ENCODE measurements at places on chromosomes 2 and 18.

GRCh38 chr2:220550995-220551700, 923.7 kb downstream of the SLC4A3 start:
- DNase-seq, result no peak

GRCh38 chr2:61993422-61994024, 88.0 kb downstream of the COMMD1 start:
- DNase-seq, result no peak

DNA sequence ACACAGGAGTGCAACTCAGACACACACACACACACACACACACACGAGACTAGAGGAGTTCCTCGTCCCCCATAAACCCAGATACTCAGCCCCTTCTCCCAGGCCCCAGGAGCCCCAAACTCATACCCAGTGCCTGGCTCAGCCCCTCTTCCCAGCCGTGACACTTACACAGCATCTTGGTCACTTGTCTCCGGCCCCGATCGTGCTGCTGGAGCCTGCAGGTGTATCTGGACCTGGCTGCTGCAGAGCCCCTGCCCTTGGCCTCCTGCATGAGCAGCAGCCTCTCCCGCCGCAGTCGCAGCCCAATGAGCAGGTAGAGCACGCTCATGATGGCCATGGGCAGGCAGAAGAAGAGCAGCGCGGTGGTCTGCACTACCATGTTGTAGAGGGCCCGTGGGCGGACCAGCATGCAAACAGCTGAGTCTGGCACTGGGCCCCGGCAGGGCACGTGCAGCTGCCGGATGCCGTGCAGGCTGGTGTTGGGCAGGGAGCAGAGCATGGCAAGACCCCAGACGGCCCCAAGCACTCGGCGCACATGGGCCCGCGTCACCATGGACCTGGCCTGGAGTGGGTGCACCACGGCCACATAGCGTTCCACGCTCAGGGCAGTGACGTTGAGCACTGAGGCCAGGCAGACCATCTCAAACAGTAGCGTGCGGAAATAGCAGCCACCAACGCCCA, 2.1 kb downstream of the NMUR1 start:
- DNase-seq, result no peak

GRCh38 chr2:83233326-83233725, 1225.8 kb downstream of the SUCLG1 start:
- no peak for DNase-seq

- DNase-seq, result no peak
Observed at GRCh38 chr2:215171151-215171550, 32.7 kb upstream of the ABCA12 start.

GRCh38 chr2:8365331-8365910, 316.4 kb upstream of the ID2 start:
- no peak for DNase-seq

DNA sequence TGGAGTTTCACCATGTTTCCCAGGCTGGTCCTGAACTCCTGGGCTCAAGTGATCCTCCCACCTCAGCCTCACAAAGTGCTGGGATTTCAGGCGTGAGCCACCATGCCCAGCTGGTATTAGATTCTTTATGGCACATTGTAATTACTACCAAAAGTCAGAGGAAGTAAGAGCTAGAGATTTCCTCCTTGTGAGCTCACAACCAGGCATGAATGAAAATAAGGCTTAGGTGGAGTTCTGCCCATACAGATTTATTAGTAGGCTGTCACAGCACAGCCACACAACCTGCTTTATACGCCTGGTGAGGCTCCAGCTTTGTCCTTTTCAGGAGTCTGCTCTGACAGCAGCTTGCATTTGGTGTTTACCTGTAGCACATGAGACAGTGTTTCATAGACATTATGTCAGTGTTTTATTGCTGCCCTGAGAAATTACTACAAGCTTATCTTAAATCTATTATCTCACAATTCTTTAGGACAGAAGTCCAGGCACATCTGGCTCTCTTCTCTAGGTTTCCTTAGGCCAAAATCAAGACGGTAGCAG, 156.6 kb downstream of the TANC1 start:
- DNase-seq, result no peak

DNA sequence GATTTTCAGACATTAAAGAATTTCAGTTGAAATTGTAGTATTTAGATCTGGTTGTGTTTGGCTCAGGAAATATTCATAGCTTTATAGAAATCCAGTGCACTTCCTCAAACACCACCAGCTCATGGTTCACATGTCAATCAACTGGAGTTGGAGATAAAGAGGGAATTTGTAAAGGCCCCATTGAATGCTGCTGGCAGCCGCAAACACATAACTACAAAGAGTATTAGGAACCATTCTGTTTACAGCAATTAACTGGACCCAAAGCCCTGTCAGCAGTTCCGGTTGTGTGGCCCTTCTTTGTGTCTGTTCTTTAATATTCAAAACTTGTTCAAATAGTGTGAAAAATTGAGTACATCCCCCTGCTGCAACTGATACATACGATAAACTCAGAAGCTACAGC, 107.4 kb upstream of the LRRTM4 start:
- DNase-seq, result no peak

GRCh38 chr2:228590681-228591080, 409.2 kb upstream of the SPHKAP start:
- DNase-seq, result no peak

DNA sequence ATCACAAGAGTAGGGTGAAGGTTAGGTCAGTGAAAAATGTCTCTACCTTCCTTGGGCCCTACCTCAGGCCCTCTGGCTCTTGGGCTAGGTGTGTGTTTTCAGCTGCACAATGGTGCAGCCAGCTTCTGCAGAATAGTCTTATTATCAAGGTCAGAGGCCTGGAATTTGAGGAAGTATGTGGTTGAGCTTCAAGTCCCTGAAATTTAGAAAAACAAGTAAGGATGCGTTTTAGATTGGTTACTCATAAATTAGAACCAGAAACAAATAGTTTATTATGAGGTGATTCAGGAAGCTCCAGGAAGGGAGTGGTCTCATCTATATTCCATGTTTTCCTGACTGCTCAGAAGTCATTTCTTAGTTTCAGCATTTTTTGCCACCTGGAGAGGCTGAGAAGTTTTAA, 204.2 kb upstream of the CELF4 start:
- DNase-seq, result no peak

GRCh38 chr2:100968146-100969145, 33.6 kb upstream of the RPL31 start:
- no peak for DNase-seq

DNA sequence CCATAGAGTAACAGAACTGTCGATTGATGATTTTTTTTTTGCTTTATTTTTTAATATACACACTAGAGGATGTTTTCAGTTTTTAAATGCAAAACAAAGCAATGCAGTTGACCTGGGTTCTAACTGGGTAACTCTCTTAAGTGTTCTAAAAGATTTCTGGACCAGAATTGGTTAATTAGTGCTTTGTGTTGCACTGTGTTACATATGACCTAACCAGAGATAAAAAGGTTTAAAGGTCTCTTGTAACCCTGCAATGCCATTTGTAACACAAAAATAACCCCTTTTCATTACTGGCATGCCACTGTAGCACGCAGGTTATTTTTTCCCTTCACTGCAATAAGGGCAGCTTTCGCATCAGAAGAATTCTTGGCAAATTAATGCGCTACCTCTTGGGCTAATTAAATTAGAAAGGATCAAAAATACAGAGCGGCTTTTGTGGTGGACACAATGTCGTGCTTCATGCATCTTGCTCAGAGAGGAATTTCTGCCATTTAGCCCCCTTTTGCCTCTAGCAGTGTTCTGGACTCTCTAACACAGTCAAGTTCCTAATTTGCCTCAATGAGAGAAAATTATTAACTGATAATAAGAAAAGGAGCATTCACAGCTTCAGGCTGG, 250.8 kb upstream of the ZEB2 start:
- DNase-seq, result no peak

DNA sequence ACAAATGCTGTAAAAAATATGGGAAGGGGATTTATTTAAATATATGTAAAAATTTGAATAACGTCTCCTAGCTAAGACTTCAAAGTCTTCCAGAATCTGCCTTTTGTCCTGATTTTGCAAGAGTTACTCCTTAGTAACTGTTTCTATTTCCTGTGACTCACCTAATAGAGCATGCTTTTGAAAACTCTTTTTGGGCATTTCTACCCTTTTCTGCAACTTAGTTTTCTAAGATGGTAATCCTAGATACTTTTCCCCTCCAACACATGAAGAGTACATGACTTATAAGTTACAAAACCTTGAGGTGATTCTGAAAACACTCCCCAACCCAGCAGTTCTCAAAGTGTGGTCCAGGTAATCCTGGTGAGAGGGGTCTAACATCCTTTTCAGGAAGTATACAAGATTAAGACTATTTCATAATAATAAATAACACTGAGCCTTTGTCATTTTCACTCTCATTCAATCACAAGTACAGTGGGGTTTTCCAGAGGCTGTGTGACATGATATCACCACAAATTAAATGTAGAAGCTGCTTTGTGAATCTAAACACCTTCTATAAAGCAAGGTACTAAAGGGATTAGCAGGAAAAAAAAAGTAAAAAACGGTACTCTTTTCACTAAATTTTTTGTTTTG, 31.9 kb downstream of the PPP4R3B start:
- no peak for DNase-seq

GRCh38 chr2:180990794-180991193, 10.4 kb downstream of the UBE2E3 start:
- no peak for DNase-seq

- DNase-seq, result no peak
Observed at GRCh38 chr2:128765811-128766210, 447.1 kb upstream of the HS6ST1 start.

DNA sequence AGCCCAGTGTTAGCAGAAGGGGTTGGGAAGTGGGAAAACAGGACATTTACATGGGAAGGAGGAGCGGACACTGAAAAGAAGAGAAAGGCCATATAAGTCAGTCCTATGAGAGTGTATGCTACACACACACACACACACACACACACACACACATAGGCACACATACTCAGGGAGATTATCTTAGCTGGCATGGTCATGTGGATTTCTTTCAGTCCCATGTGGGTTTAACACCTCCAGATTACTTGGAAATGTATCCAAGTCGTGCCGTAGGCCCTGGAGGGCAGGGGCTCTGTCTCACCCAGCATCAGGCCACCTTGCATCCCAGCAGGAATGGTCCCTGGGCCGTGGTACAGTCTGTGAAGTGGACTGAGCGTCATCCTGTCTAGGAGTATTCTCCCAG, 113.3 kb upstream of the CAPN13 start:
- DNase-seq, result no peak

- DNase-seq, result no peak
Observed at GRCh38 chr2:138090330-138090729, 126.1 kb downstream of the HNMT start.
